ENCODE measurements at places on chromosomes 2 and 18.
A peak's percentile ranks its signal among the peaks of the same experiment; 100 is the strongest.

GRCh38 chr2:145185696-145186095 is 665.8 kb upstream of the ZEB2 start:
- no peak for DNase-seq

DNA sequence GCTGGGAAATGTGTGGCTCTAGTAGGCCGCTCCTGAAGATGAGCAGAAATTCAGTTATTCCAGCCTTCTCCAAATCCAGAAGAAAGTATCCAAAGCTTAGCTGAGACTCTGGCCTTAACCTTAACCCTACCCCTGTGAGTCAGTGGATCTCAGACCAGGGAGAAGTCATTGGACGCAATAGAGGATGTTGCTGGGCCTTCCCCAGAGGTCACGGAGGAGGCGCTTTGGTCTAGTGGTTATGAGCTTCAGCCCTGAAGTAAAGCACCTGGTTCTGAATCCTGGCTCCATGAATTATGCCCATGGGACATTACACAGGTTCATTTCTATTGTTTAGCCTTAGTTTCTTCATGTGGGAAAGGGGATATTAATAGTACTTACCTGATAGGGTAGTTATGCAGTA is 24.0 kb downstream of the PKDCC start:
- no peak for DNase-seq

GRCh38 chr2:27754831-27755230 is 16.7 kb upstream of the MRPL33 start:
- DNase-seq, result no peak

DNA sequence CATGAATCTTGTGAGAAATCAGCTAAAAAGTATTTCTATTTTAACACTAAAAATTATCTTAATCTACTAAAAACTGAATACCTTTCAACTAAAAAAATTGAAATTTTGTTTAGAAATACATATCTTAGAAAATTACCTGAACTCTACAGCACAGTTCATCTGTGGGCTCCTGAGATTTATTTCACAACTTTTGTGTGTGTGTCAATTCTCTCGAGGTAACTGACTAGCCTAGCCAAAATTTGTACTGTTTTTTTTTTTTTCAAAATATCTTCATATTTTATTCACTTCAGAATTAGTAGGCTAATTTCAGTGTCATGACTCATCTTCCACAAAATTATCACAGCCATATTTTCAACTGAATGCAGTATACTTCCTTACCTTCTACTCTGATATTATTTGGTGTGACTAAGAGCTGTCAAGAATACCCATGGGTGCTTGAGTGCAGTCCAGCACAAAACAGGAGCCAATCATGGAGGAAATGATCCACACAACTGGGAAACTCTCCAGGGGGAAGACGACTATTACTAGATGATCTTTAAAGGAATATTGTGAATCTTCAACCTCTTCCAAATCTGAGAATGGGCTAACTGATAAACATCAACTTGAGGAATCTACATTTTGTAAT is 174.6 kb downstream of the ZNF385B start:
- DNase-seq, result no peak

DNA sequence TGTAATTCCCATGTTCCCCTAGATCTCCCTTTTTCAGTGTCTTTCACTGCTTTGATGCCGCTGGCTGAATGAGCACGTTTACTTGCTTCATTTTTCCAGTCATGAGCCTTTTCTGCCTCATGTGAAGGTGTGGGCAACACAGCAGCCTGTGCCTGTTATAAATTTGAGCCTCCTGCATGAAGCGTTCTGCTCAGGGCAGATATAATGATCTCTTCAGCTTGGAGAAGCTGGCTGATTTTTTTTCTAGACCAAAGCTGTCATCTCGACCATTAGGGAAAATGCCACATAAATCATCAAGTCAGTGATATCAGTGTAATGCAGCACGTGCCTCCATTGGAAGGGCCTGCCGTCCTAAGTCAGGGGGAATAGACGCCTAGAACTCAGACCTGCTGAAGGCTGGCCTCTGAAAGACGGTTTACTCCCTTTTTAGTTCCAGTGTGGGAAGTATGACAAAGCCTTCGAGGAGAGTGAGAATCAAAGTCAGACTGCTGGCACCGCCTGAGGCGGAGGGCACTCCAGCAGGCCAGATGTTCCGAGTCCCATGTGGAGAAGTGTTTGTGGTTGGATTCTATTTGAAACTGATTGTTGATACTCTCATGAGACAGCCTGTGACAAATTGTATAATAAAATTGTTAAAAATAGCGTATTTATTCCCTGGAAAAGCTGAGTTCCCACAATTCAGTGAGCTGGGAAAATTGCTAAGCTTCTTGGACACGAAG is 196.5 kb downstream of the MYO1B start:
- DNase-seq, result no peak

DNA sequence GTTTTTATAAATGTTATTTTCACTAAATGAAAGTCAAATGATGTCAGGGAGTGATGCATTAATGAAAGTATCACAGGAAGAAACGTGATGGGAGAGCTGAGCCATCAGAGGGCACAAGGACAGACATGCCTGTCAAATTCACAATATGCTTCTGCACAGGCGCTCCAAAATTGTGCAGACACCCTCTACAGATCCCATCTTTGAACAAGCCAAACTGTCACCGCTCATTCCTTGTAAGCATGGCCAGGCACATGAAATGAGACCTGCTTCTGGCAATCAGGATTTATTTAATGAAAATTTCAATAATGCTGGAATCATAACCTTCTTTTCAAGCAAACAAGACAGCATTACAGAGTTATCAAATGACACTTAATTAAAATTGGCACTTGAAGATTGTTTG is 20.4 kb upstream of the FSHR start:
- no peak for DNase-seq

DNA sequence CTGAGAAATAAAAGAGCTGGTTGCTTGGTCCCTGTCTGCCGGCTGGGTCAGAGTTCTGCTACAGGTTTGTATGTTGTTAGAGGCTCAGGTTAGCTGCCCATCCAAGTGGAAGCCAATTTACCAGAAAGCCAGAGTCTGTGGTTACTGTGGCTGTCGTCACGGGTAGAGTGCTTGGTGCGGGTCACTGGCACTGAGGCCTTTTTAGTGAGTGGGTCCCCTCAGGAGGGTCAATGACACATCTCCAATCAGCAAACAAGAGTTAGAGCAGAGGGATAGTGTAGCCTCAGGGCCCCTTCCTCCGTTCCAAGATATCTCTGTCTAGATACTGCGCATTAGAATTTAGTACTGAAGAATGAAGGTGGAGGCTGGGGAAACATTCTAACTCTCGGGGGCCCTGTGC is 41.2 kb downstream of the CTIF start:
- DNase-seq, result no peak

DNA sequence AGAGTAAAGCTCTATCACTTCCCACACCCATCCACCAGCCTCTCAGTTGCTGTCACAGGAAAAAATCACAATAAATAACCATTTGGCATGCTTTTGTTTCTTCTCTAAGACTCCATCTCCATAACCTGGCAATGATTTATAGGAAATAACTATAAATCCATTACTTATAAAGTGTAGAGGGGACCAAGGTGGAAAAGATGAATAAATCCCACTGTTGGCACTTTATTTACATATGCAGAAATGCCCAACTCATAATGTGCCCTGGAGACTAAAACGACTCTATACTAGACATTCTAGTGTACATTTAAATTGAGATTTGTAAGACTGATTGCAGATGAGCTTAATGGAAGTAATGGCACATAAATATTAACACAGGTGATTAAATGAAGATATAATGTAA is 7.5 kb upstream of the NOSTRIN start:
- no peak for DNase-seq

DNA sequence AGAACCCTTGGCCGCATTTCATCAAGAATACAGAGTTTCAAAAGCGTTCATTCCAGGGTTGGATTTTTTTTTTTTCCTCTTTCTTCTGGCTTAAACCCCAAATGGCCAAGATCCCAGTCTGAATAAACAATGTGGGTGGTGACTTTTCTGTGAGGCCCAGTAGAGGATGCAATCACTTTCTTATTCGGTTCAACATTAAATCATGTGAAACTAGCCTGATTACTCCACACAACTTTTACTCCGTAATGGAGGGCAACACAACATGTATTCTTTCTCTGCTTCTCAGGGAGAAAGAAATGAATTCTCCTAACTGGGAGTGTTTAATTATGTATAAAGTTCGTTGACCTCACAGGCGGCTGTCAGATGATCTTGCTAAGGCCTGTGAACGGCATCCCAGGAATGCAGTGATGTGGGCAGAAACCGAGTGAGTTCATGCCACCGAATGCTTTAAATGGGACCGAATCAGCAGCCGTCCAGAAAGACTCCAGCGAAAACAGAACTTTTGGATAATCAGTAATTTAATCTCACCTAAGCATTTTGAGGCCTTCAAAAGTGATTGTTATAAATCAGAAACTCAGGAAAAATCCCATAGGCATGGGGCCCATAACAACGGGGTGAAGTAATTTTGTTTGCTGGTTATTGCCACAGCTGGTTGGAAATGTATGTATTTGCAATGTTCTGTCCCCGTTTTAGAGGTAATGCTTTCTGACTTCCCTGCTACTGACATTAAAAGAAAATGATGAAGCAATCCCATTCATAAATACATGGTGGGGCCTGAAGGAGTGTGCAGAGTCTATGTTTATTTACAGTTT is 81.5 kb downstream of the BCL2 start:
- peak; percentile 56 for DNase-seq

- no peak for DNase-seq
Observed at GRCh38 chr2:212414767-212415211, 123.8 kb downstream of the ERBB4 start.

DNA sequence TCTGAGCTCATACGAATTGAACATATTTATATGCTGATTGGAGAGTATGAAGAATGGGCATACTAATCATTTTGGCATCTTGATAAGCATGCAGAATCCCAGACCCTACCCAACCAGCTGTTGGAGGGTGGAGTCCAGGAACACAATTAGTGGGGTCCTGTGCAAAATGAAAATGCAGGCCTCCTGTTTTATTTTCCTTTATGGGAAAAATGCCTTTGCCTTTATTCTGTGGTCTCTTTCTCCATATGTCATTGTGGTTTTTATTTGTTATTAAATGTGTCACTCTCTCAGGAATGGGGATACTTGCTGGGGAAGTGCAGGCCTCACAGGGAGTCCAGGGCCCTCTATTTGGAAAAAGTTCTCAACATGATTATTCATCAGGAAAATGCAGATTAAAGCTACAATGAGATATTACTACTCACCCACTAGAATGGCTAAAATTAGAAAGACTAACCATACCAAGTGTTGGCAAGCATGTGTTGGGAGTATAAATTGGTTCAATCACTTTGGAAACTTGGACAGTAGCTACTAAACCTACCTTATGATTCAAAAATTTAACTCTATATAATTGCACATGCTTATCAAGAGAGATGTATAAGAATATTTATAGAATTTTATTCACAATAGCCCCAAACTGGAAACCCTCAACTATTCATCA is 223.1 kb upstream of the FBXO11 start:
- DNase-seq, result no peak

DNA sequence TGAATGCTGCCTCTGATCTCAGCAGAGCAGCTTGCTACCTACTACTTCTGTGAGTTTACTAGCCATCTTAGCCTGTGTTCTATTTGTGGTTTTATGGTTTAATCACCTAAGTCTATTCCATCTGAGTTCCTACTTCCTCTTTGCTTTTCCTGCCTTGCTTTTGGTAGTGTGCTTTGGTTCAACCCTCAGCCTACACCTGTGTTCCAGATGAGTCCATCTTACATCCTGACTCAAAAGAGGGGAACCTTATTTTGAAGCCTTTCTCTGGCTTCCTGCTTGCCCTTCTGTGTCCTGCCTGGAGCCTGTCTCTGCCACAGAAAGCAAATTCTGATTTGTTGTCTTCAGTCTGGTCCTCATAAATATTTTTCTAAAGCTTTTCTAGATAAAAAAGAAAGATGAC is 530.3 kb upstream of the MEX3C start:
- DNase-seq, result no peak

DNA sequence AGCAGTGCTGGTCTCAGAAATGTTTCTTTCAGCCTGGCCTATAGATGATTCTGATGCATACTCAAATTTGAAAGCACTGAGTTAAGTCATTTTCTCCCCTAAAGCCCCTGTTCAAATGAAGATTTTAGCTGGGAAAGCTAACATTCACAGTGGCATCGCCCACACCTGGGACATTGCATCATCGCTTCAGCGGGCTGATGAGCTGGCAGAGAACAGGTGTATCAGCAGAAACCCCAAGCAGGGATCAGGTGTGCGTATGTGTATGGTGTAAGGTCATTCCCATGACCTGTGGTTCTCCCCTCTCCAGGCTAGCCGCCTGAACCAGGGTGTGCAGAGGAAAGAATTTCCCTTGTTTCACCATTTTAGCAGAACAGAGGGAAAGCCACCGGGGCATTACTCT is 56.3 kb downstream of the EPAS1 start:
- DNase-seq, result no peak

- DNase-seq, result no peak
Observed at GRCh38 chr2:181240844-181241243, 216.3 kb upstream of the ITGA4 start.

- DNase-seq, result peak; percentile 41
Observed at GRCh38 chr2:75627902-75628504, 18.6 kb upstream of the MRPL19 start.

DNA sequence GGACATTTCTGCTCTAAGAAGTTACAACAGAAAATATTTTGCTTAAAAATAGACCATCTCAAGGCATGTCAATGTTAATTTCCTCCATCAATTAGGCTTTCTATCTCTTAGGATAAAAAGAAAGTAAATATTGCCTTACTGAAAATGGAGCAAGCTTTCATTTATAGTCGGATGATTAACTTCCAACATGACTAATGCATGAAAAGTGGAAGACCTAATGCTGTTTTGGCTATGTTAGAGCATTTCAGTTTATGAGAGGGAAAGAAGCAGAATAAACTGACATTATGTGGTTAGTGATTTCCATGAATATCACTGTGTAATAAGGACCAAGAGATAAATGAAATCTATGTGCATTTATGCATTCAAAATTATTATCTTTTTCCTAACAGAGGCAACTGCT is 475.2 kb upstream of the UBE2E3 start:
- no peak for DNase-seq

GRCh38 chr18:43634994-43635393 is 357.7 kb upstream of the SYT4 start:
- no peak for DNase-seq

GRCh38 chr2:215434447-215435279 is 1.2 kb downstream of the FN1 start:
- DNase-seq, result no peak

DNA sequence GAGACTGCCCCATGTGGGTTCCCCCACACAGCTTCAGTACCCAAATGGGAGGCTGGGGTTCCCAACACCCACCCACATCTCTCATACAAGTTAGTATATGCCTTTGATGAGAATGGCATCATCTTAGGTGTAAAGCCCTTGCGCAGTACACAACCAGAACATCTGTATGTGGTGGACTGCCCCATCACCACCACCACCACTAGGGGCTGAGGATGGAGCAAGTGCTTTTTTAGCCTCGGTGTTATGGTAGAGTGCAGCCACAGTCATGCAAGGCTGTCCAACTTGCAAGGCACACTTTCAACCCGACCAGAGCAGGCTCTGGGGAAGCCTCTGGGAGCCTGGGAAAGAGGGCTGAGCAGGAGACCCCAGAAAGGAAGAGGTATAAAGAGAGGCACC is 241.2 kb downstream of the TFCP2L1 start:
- no peak for DNase-seq

GRCh38 chr2:98903064-98903355 is 33.0 kb downstream of the CRACDL start:
- no peak for DNase-seq

Measured in prostate gland (tissue), 2 donors.